ENCODE measurements at places on chromosomes 4 and X. TPM values are rescaled to one million over a fixed set of nuclear protein-coding genes. Genes with fewer than 3 reads are reported as not detected.

GPM6B gene
- total RNA-seq = 37.8 TPM

IL9R gene
- total RNA-seq = 0.42 TPM

RBMXL3 gene
- not detected for total RNA-seq

DNA sequence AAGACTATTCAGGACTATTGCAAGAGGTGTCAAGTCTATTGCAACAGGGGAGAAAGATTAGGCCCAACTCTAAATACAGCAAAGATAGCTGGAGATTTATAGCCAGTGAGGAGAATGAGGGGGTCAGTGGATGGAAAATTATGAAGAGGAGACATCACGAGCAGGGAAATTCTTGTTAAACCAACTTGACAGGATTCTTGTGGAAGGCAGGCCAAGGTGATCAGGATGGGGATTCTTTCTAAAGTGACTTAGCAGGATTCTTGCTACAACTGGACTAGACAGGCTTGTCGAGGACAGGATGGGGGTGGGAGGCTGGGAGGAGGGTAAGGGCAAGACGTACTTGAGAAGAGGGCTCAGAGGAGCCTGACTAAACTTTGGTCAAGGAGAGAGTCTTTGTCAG, 89.0 kb downstream of the PHEX start:
- no peak for DNase-seq

- DNase-seq = no peak
Observed at GRCh38 chr4:139234253-139234652, 45.8 kb downstream of the MGARP start.

DNA sequence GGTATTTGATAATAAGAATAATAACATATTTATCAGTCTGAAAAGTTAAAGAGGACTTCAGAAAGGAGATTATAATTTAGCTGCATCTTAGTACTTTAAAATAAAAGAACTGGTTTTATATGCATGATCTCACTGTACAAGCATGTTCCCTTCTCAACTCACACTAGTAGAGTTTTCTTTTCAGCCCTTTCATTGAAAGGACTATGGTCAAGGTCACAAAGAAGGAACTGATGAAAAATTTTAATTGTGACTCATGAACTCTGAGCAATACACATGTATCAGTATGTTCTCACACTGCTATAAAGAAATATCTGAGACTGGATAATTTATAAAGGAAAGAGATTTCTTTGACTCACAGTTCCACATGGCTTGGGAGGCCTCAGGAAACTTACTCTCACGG, 73.7 kb upstream of the NDST4 start:
- no peak for DNase-seq

GRCh38 chr4:109079731-109080130, 222.7 kb downstream of the COL25A1 start:
- no peak for DNase-seq

Data from esophagus muscularis mucosa (tissue), 4 donors.